ENCODE measurements at places on chromosomes 1 and 21.

DNA sequence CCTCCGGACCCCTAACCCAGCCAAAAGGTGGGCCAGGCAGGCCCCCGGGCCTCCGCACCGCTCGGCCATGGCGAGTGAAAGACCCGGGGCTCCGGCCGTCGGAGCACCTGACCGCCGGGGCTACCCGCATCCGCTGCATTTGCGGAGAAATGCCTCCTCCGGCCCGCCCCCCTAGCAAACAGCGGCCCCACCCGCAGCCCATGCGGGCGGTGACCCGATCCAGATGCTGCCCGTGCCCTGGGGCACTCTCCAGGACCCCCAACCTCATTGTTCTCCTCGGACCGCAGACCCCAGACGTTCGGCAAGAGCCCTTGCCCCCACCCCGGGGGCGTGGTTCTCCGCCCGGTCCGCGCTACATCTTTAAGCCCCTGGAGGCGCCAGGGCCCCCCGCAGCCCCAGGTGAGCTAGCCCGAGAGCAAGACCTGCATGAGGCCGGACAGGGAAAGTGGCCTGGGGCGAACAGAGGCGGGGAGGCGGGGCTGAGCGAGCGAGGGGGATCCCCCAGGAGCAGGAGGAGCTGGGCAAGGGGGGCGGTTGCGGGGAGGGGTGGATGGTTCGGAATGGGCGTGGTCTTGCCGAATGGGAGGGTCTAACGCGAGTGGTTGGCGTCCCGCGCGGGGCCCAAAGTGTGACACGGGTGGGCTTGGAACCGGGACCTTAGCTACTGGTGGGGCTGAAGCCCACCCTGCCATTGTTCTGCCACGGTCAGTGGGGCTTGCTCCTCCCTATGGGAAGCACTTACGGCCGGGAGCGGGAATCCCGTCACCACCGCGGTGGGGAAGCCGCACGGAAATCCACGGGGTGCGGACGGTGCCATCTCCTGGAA lies 6.3 kb upstream of the CRYBG2 start:
- peak; percentile 11 for DNase-seq
- no peak overlapping the region for H3K4me3 ChIP-seq
- H3K27ac ChIP-seq = no peak overlapping the region
- no peaks in the 10 kb centered on the region for H3K36me3 ChIP-seq
- H3K27me3 ChIP-seq = peaks cover 4% of the 10 kb centered on the region

GRCh38 chr1:168386492-168386891 lies 105.8 kb downstream of the TBX19 start:
- no peaks in the 10 kb centered on the region for H3K36me3 ChIP-seq
- DNase-seq = no peak
- H3K27ac ChIP-seq = no peak overlapping the region
- H3K4me1 ChIP-seq = no peaks in the 10 kb centered on the region

GRCh38 chr21:43318841-43319781 lies 107.8 kb downstream of the SIK1 start:
- DNase-seq = no peak
- H3K27me3 ChIP-seq = no peaks in the 10 kb centered on the region
- no peak overlapping the region for H3K27ac ChIP-seq
- H3K4me1 ChIP-seq = peaks cover 14% of the 10 kb centered on the region
- no peak overlapping the region for H3K4me3 ChIP-seq
- H3K36me3 ChIP-seq = no peaks in the 10 kb centered on the region

DNA sequence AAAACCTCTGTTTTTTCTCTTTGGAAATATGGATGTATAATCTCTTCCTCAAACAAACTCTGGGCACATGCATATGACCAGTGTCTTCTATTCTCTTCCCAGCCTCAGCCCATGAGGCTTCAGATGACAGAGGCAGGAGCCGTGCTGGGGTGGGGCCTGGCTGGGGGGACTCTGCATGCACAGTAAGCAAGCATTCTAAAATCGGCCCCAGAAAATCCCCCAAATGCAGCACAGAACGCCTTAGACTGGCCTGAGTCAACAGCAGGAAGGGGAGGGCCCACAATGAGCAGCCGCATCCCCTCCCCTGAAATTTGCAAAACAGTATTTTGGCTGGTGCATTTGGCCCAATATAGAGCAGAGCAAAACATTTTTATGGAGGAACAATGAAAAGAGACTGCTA lies 47.8 kb downstream of the ITPKB start:
- H3K4me3 ChIP-seq = no peak overlapping the region
- H3K27me3 ChIP-seq = no peaks in the 10 kb centered on the region
- H3K27ac ChIP-seq = peak overlapping the region; percentile 45
- DNase-seq = no peak
- no peaks in the 10 kb centered on the region for H3K36me3 ChIP-seq
- no peaks in the 10 kb centered on the region for H3K4me1 ChIP-seq

GRCh38 chr1:155652951-155653350 lies 35.6 kb downstream of the YY1AP1 start:
- H3K27me3 ChIP-seq = no peaks in the 10 kb centered on the region
- H3K4me1 ChIP-seq = no peaks in the 10 kb centered on the region
- no peak for DNase-seq
- H3K36me3 ChIP-seq = no peaks in the 10 kb centered on the region

GRCh38 chr1:27161594-27161993 lies 6.7 kb upstream of the SLC9A1 start:
- H3K27ac ChIP-seq = no peak overlapping the region
- no peak for DNase-seq
- H3K27me3 ChIP-seq = no peaks in the 10 kb centered on the region
- H3K4me3 ChIP-seq = no peak overlapping the region

GRCh38 chr21:30620080-30620479 lies 347 bp upstream of the KRTAP20-4 start:
- no peaks in the 10 kb centered on the region for H3K4me1 ChIP-seq
- no peaks in the 10 kb centered on the region for H3K36me3 ChIP-seq
- no peak overlapping the region for H3K27ac ChIP-seq
- no peak for DNase-seq
- no peaks in the 10 kb centered on the region for H3K27me3 ChIP-seq
- H3K4me3 ChIP-seq = no peak overlapping the region

DNA sequence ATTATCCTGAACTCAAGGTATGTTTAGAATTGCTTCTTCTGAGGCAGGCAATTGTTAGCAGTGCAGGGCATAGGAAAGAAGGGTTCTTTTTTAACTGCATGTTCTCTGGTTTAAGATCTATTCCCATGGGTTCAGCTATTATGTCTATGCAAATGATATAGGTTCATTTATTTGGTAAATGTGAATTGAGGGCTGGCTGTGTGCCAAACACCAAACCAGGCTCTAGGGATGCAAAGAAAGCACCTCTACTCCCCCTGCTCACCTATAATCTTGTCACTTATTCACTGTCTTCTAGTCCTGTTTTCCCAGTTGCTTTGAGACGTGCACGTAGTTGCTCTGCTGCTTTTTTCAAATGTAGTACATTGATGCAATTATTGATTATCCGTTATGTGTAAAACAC lies 691 bp upstream of the KIFAP3 start:
- no peaks in the 10 kb centered on the region for H3K36me3 ChIP-seq
- no peak for DNase-seq
- peak overlapping the region; percentile 72 for H3K27ac ChIP-seq
- no peaks in the 10 kb centered on the region for H3K27me3 ChIP-seq

- no peaks in the 10 kb centered on the region for H3K27me3 ChIP-seq
- no peak overlapping the region for H3K27ac ChIP-seq
- no peak overlapping the region for H3K4me3 ChIP-seq
- no peaks in the 10 kb centered on the region for H3K4me1 ChIP-seq
These were observed 114.7 kb downstream of the DMRTB1 start for GRCh38 chr1:53573931-53574330.

Measured in thyroid gland (tissue), 4 donors.